Eye (tissue), 1 donor: ENCODE measurements at places on chromosomes 1 and 21.
A peak's percentile ranks its signal among the peaks of the same experiment; 100 is the strongest.

DNA sequence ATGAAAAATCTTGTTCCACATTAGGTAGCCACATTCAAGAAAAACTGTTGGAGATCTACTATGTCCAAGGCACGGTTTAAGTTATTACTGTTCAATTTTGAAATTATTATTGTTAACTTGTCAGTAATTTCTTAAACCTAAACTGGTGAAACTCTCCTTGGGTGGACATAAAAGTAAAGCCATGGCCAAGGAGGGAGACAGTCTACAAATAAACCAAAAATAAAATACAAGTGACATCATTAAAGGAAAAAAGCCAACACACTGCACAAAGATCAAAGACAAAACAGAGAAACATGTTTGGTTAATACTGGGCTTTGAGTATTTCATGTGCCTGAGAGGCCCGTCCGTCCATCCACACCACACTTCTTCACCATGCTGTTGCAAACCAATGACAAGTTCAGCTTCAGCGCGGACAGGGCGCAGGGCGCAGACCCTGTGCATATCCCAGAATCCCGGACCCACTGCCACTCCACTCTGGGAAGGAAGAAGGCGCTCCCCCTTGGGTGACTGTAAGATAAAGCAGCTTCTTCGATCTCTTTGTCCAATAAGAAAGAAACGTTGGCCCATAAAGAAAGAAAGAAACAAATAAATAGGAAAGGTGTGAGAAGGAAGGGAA, 918 bp upstream of the RASAL2 start:
- no peak for DNase-seq

DNA sequence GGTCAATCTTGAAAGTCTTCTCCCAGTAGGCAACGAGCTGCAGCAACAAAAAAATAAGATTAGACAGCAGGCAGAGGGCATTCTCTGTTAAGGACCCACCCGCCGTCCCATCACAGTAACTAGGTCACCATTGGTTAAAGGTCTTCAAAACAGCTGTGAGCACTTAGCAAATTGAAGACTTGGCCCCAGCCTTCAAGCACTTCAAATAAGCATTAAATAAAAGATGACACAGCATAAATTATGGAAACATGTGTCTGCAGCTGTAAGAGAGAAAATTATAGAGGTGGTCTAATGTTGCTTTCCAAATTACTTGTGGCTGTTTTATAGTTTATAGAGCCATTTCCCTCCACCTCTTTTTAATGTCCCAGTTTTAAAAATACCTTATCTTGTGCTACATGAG, 61.2 kb downstream of the VANGL1 start:
- peak; percentile 44 for DNase-seq

GRCh38 chr1:25913206-25913605, 7.0 kb upstream of the STMN1 start:
- DNase-seq: no peak

DNA sequence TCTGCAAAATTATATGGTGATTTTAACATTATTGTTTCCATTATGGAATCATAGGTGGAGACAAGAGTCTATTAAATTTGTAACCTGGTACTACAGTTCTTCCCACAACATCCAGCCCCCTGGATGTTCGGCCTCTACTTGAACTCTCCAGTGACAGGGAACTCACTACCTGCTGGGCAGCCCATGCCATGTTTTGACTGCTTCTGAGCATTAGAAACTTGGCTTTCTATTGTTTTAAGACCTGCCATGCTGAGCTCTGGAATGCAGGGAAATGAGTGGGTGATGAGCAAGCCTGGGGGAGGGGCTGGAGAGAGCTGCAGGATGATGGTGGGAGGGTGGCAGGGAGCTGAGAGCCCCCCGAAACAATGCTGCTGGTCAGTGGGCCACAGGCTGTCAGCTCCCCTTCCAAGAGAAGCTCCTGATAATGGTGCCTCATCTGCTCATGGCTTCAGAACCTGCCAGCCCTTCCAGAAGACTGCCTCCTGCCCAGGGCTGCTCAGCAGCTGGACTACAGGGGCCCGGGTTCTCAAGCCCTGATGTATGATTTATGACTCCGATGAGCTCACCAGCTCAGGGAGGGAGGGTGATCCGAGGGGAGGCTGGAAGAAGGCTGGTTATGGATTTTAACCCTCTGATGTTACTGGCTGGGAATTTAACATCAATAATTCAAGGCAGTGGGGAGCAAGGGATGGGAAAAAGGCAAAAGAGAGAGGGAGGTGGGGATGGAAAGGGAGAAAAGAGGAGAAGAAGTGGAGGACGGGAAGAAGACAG, 205.0 kb downstream of the HIVEP3 start:
- peak; percentile 88 for DNase-seq

DNA sequence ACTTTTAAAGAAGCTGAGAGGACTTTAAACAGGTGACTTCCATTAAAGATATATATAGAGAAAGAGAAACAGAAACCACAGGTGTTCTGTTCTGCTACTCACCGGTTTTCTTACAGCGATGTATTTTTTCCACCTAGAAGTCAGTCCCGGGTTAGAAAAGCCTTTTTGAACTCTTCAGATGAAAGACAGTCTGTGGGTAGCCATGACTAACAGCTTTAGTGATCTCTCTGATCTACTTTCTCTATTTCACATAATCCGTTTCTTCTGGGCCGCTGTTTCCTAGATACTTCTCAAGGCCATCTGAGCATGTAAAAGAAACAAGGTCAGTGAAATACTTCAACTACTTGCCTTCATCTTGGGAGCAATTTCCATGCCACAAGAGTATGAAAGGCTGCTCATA, 25.1 kb downstream of the WDR64 start:
- no peak for DNase-seq

GRCh38 chr21:15415541-15416261, 314.1 kb upstream of the USP25 start:
- DNase-seq: no peak

DNA sequence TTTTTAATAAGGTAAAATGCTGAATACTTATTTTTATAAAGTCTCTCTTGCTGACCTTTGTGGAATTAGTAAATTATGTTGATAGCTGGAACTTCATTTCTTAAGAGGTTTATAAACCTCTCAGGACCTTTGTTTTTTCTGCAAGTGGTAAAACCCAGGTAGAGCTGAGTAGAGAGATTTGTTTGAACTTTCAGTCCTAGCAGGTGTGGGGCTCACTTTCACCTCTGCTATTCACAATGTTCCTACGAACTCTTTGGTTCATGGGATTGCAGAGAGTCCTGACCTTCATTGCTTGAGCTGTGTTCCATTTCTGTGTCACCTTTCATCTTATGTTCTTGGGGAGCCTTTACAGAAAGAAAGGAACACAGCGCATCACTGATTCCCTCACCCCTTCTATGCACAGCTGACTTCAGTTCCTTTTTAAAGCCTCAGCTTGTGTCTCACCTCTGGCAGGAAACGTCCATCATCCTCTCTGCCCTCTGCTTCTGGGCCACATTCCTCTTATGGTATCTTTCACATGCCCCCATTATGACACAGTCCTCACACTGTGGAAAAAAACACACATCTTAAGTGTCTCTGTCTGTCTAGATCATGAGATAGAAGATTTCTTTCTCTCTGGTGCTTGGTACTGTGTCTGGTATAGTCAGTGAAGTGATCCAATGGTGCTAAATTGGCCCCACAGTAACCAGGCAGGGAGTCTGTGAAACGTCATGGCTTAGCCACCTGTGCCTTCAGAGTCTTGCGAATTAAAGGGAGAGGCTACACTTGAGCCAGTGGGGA, 262.5 kb upstream of the B3GALT2 start:
- DNase-seq: no peak

DNA sequence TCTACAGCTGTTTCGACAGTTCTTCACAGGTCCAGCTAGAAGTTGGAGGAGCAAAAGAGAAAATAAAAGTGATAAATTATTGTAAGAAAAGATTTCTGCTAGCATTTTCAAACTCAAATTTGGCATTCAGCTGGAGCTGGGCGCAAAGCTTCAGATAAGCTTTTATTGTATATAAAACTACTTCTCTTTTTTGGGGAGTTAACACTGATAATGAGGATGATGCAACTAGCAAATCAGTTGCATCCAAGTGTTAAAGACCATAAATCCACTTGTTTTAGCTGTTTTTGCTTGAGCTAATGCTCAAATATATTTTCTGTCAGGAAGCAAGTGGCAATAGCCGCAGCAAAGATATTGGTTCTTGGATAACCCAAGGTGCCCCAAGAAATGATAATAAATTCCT, 127.1 kb upstream of the PKN2 start:
- no peak for DNase-seq

DNA sequence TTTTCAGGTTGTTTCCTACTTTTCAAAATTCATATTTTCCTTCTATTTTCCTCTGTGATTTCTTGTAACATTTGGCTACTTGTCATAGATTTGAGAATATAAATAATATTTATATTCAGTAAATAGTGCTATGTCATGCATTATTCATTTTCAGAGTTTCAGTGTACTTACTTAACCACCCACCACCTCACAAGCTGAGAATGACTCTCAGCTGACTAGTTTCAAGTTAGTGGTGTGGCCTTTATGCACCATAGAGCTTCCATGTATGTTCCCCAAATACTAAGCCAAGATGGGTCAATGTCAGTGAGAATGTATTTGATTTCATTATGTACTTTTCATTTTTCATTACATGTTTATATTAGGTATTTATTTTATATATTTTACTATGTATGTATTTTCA, 56.9 kb upstream of the RGS1 start:
- no peak for DNase-seq

DNA sequence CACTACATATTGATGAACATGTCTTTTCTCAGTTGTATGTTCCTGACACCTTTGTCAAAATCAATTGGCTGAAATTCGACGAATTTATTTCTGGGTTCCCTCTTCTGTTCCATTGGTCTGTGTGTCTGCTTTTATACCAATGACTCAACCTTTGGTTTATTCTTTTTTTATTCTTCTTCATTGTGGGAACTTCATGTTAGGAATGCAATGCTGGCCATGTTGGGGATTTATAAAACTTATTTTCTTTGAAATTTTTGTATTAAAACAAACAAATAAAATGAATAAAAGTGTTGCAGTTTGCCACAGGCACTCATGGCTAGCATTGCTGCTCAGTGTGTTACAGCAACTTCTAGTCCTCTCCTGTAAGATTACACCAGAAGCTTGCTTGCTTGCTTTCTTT, 287.8 kb downstream of the DUSP10 start:
- no peak for DNase-seq

DNA sequence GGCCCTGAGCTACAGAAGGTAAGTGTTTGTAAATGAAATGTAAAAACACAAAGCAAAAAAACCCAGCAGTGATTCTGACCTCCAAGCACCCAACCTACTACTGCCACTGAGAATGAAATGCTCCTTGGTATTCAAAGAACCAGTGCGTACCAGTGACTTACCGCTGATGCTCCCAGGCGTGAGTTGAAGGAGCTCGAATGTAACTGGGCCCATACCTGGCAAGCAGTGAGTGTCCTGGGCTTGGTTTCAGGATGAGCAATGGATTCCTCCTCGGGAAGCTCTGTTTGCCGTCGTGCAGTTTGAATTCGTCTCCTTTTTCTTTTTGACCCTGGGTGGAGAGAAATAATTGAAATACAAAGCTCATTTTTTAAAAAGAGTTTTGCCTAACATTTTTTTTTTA, 121.9 kb downstream of the ATG4C start:
- no peak for DNase-seq

DNA sequence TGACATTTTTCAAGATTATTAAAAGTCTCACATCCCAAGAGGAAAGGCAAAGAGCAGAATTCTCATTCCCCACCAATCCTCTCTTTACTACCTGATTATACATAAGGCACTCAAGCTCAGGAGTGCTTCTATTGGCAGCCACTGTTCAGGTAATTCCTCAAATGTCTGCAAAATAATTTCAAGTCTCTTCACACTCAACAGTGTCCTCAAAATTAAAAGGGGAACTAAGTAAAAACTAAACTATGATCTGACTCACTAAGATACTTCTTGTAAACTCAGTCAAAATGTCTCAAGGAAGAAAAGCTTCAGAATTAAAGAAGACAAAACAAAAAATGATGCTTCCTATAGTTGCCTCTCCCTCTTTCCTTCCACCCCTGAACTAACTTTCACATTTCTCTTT, 135.6 kb downstream of the GPATCH2 start:
- DNase-seq: no peak

DNA sequence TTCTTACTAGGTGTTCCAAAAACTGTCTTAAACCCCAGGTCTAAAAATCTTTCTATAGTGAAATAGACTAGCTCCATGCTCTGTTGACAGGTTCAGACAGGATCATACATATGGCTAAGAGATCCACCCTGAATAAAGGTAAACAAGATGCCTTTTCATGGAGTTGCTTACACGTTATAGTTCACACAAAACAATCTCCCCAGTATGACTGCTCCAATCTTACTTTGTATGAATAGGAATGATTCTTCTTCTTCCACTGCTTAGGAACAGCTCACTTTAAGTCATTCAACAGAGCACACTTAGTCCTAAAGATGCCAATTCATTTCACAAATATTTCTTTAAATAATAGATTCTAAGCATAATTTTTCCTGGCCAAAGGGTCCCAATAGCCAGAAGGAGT, 16.0 kb downstream of the ELK4 start:
- no peak for DNase-seq

DNA sequence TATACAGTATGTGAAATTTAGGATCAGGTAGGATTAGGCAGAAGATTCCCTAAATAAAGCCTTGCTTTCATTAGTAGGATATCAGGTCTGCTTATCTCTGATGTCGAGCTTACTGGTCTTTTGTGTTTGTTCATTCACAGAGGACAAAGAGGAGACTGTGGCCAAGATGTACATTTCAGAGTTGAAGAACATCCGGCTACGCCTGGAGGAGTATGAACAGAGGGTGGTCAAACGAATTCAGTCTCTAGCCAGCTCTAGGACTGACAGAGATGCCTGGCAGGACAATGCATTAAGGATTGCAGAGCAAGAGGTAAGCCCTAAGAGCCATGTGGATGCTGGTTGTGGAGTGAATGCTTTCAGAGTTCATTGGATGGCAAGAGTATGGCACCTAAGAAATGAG, 106.2 kb downstream of the MACF1 start:
- peak; percentile 59 for DNase-seq

DNA sequence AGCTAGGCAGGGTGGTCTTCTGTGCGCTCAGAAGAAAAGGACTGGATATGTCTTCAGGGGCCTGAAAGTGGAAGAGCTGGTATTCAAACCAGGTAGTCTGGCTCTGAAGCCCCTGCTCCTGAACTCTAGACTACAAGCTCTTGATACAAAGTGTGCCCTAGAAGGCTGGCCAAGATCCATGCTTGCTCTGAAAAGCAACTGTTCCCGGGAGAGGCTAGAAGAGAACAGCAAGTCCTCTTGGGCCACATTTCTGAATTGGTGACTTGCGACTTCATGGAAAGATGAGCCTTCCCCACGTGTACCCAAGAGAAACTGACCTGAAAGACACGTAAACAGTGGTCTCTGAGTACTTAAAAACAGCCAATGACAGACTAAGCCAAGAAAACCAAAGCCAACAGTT, 123.3 kb upstream of the GRIK3 start:
- no peak for DNase-seq

- DNase-seq: no peak
Observed at GRCh38 chr1:51690285-51690961, 73.5 kb downstream of the OSBPL9 start.

GRCh38 chr1:21045351-21045750, 131.3 kb downstream of the EIF4G3 start:
- DNase-seq: no peak
